ENCODE measurements at places on chromosomes 4 and X.

- DNase-seq = no peak
Observed at GRCh38 chrX:68895778-68896177, 67.0 kb downstream of the EFNB1 start.

GRCh38 chr4:62952366-62952765 is 1456.9 kb downstream of the TECRL start:
- no peak for DNase-seq

DNA sequence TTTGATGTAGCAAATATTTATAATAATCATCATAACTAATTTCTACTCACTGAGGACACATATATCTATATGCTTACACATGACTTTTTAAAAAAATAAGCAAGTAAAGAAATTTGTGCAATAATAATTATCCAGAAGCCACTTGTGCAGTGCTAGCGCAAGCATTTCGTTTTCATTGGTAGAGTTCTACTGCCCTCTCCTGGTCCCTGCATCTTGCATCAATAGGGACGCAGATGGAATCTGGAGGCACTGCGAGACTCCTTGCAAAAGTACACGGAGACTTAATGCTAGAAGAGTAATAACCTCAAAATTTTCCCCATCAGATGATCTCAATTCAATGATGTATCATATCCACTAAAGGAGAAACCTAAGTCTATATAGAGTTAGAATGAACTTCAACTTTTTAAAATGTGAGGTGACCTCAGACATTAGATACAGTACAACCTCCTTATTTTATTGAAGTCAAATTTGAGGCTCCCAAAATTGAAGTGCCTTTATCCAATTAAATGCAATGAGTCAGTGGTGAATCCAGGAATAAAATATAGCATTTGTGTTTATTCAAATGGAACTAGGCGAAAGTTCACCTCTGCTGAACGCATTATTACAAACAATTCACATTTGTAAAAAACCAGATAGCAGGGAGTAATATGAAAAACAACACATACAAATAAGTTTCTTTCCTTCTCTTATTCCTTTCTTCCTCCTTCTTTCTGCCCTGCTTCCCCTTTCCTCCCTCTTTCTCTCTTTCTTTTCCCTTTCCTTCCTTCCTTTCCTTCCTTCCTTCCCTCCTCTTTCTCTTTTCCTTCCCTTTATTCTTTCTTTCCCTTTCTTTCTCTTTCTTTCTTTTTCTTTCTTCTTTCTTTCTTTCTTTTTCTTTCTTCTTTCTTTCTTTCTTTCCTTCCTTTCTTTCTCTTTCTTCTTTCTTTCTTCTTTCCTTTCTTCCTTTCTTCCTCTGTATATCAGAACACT is 450.0 kb downstream of the ANKRD50 start:
- peak; percentile 15 for DNase-seq

GRCh38 chrX:67207912-67208311 is 335.9 kb upstream of the AR start:
- no peak for DNase-seq

- DNase-seq = no peak
Observed at GRCh38 chrX:13254870-13255269, 65.0 kb downstream of the ATXN3L start.

GRCh38 chrX:132744470-132744869 is 214.0 kb downstream of the HS6ST2 start:
- no peak for DNase-seq

- DNase-seq = no peak
Observed at GRCh38 chr4:176953021-176953420, 160.3 kb upstream of the VEGFC start.

DNA sequence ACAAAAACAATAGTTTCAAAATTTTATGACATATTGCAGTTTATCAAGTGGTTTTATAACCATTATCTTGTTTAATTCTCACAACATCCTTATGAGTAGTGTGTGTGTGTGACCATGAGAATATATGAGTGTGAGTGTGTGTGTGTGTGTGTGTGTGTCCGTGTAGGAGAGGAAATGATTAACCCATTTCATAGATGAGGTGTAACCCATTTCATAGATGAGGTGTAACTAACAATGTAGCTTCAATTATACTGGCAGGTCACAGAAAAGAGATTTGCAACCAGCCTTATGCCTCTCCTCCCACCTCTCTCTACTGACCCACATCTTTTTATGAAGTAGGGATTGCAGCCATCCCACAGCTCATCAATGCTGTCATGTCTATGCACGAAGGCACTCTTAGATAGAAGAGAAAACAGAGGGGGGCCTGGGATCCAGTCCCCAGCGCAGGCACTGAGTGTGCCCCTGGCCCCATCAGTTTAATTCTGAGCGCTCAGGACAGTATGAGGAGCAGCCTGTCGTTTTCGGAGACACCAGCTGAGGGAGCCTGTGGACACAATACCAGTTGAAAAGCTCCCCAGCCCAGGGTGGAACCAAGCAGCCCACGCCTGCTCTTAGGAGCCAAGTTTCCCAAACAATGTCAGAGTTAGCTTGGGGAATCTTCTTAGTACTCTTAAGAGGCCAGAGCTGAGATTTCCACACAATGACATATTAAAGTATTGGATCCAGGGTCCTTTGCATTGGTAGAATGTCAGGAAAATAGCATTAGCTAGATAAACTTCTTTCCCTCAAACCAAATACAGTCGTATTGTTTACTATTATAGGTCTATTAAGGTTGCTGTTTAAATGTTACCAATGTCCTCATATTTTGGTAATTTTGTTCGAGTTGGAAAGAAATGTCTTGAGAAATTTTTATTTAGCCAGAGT is 88.6 kb downstream of the PALLD start:
- DNase-seq = no peak

GRCh38 chrX:72705814-72706213 is 8.3 kb downstream of the PHKA1 start:
- no peak for DNase-seq
